A172 (cell line): ENCODE measurements at places on chromosomes 6 and 20.

DNA sequence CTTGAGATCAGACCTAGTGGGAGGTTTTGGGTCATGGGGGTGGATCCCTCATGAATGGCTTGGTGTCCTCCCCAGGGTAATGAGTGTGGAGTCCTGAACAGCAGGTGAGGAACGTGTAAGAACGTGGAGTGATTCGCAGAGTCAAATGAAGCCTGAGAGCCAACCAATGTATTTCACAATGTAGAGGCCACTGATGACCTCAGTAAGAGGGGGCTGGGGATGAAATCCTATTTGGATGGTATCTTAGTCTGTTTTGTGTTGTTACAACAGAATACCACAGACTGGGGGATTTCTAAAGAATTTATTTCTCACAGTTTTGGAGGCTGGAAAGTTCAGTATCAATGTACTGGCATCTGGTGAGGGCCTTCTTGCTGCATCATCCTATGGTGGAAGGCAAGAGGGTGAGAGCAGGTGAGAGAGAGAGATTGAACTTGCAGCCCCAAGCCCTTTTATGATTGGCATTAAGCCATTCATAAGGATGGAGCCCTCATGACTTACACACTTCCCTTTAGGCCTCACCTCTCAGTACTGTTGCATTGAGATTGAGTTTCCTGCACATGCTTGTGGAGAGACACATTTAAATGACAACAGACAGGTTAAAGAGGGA lies 47.3 kb upstream of the HIVEP1 start:
- DNase-seq = no peak

- no peak for DNase-seq
Observed at GRCh38 chr6:111758608-111759329, 114.5 kb downstream of the FYN start.

DNA sequence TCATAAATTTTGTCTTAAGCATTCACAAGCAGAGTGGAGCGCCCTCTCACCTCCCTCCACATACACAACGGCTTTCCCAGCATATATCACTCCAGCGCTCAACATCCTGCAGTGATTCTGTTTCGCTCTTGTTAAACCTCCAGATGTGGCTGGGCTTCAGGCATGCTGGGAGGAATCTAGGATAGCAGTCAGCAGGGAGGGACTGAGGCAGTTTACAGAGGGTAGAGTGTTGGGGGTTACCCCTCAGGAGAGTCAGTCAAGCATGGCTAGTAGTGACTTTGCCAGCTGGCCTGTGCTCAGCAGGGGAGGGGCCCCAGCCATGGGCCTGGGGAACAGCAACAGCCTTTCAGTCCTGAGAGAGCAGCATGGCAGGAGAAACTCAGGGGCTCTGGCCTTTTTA lies 161.4 kb upstream of the FLRT3 start:
- DNase-seq = no peak

GRCh38 chr6:82033631-82034211 lies 213.8 kb downstream of the IBTK start:
- DNase-seq = no peak

DNA sequence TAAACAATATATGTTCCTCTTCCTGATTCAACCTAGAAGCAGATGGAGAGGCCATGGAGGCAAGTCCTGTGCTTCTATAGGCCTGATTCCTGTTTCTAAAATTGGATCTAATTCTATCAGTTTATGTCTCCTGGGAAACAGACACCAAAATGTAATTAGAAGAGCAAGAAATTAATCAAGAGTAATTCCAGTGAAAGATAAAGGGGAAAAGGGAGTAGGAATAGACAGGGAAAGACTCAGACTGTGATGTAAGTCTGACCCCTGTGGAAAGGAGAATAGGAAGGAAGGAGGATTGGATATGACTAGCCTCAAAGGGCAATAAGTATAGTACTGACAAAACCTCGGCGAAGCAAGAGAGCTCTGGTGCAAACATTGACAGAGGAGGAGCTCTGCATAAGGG lies 33.9 kb upstream of the FBXO30 start:
- DNase-seq = no peak

DNA sequence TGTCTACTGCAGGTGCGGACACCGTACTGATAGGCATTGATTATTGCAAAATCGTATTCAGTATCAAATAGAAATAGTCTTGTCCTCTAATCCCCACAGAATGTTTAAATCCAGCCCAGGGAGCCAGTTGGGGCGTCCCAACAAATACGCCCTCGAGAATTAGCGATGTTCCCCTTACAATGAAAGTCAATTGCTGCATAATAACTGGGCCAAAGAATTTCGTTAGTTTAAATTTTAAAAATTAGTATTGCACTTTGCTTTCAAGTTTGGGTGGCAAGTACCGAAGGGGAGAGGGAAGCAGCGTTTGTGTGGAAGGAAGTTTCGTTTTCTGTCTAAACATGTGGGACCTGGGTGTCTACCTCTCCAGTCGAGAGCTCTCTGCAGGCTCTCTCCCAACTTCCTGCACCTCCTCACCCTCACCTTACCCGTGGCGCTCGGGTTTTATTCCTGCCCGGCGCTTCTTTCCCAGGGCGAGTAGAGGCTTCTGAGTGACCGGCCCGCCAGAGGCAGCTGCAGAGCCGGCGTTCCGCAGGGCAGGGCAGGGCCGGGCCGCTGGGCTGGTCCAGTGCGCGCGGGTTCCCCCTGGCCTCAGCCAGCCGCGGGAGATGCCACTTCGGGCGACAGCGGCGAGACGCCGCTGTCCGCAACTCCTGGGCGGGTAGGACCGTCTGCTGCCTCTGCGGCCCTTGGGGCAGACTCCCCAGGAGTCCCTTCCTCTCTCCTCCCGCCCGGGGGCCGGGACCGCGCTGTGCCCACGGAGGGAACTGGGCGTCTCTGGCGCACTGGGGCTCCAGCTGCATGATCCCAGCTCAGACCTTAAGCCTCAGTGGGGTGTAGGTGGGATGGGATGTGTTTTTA lies 862 bp upstream of the TFAP2C start:
- no peak for DNase-seq

DNA sequence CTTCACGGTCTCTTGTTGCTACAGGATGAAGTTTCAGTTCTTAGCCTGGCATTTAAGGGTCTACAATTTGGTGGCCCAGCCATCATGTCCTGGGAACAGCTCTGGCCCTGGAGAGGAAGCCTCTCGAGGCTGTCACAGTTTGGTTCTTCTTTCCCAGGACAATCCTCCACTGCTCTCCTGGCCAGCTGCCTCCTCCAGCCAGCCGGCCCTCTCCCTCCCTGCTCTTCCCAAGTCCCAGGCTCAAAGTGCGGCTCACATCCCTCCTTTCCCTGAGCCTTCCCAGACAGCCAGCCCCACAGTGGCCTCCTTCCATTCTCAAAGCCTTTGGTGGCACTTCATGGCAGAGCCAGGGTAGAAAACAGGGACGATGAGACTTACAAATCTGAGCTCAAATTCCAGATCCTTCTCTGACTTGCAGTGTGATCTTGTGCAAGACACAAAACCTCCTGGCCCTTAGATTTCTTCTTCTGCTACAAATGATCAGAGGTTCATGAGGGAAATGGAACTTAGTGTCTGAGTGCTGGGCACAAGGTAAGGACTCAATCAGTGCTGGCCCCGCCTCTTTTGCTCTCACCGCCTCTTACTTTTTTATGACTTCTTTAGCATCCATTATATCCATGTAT lies 223.8 kb upstream of the ECI2 start:
- DNase-seq = no peak

GRCh38 chr20:60952861-60953260 lies 299.2 kb upstream of the CDH4 start:
- DNase-seq = no peak

- DNase-seq = no peak
Observed at GRCh38 chr6:49646130-49646824, 9.6 kb upstream of the RHAG start.

DNA sequence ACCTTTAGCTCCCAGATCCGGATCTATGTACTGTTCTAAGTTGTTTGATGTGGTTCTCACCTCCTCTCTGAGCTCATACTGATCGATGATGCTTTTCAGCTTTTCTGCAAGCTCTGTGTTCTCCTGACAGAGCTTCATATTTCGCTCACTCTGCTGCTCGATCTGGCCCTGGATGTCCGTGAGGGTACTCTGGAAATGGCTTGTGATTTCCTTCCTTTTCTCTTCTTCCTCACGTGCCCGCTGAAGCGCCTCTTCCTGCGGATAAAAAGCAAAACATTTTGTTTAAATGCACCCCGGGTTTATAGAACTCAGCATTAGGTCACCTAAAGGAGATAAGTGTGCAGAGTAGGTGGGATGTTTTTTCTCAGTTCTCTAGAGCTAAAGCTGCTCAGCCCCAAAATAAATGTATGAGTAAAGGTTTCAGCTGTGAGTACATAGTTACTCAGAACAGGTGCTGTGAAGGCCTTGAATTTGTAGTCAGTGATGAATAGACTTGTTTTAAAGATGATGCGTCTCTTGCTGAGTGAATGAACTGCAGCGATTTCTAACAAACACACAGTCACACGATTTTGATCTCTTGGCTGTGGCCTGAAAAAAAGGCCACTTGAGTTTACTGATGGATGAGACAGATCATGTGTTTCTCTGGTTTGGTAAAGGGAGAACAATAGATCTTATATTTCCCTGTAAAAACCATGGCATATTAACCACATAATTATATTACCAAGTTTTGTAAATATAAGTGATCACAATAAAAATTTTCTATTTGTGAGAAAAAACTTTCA lies 29.1 kb downstream of the TXLNB start:
- peak; percentile 14 for DNase-seq

GRCh38 chr20:51995551-51995951 lies 193.2 kb upstream of the SALL4 start:
- no peak for DNase-seq

GRCh38 chr6:148112851-148113319 lies 229.8 kb upstream of the SASH1 start:
- DNase-seq = no peak

DNA sequence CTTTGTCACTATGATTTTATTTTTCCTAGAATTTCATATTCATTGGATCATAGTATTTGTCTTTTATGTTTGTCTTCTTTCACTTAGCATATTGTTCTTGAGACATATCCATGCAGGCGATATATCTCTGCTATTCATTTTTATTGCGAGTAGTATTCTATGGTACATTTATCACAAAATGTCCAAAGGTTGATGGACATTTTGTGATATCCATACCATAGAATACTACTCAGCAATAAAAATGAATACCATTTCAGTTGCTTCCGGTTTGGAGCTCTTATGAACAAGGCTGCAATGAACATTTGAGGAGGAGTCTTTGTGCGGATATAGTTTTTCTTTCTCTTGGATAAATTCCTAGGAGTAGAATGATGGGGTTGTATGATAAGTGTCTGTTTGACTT lies 28.8 kb upstream of the EYA2 start:
- DNase-seq = no peak

DNA sequence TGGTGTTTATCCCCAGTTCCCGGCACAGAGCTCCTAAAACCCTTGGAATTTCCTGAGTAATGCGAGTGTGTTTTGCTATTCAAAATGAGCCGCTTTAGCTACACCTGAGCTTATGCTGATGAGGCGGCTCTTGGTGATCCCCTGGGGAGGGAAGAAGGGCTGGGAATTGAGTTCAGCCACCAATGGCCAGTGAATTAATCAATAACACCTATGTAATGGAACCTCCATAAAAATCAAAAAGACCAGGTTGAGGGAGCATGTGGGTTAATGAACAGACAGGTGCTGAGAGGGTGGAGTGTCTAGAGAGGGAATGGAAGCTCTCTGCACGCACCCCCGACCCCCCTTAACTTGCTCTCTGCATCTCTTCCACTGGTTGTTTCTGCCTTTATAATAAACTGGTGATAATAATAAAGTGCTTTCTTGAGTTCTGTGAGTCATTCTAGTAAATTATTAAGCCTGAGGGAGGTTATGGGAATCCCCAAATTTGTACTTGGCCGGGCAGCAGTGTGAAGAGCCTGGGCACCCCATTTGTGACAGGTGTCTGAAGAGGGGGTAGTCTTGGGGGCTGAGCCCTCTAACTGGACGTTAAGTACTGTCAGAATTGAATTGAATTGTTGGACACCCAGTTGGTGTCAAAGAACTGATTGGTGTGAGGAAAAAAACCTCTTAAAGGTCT lies 24.6 kb upstream of the SERPINB1 start:
- DNase-seq = no peak

DNA sequence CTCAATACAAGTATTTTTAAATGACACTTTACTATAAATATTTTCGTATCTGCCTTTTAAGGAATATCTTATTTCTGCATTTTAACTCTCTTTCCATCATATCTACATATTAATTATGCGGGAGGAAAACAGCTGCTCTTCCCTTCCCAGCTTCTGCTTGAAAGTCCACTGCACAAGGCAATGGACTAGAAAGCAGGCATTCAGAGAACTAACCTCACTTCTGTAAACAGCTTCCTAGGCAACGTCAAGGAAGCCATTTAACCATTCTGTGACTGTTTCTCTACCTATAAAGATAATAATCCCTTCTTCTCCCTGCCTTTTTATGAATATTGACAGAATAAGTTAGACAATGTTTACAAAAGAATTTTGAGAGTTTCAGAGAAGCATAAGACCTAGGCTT lies 319.4 kb downstream of the BTBD9 start:
- no peak for DNase-seq

DNA sequence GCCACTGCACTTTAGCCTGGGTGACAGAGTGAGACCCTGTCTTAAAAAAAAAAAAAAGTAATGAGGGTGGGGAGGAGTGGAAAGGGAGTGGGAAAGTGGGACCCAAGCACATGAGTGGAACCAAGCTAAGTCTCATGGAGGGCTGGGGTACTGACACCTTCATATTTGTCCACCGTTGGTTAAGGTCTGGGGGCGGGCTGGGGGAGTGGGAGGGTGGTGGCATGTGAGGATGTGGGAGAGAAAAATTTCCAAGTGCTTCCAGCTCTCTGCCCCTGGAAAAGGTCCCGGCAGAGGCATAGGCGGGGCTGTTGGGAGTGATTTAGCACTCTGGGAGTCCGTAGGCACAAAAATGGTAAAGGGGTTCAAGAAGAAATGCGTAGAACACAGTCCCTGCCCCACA lies 6.1 kb downstream of the PSORS1C2 start:
- DNase-seq = no peak

GRCh38 chr6:93341900-93342613 lies 77.3 kb downstream of the EPHA7 start:
- no peak for DNase-seq

- no peak for DNase-seq
Observed at GRCh38 chr6:11492464-11493290, 44.9 kb upstream of the TMEM170B start.

DNA sequence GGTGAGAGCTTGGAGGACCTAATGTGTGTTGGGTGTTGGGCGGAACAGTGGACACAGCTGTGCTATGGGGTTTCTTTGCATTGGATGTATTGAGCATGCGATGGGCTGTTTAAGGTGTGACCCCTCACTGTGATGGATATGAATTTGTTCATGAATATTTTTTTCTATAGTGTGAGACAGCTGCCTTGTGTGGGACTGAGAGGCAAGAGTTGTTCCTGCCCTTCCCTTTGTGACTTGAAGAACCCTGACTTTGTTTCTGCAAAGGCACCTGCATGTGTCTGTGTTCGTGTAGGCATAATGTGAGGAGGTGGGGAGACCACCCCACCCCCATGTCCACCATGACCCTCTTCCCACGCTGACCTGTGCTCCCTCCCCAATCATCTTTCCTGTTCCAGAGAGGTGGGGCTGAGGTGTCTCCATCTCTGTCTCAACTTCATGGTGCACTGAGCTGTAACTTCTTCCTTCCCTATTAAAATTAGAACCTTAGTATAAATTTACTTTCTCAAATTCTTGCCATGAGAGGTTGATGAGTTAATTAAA lies 3.0 kb downstream of the HLA-A start:
- DNase-seq = no peak

- DNase-seq = no peak
Observed at GRCh38 chr20:9500121-9500520, 14.3 kb upstream of the LAMP5 start.
